Amniotic stem cell (primary cell): ENCODE measurements at places on chromosomes 3 and 15.

DNA sequence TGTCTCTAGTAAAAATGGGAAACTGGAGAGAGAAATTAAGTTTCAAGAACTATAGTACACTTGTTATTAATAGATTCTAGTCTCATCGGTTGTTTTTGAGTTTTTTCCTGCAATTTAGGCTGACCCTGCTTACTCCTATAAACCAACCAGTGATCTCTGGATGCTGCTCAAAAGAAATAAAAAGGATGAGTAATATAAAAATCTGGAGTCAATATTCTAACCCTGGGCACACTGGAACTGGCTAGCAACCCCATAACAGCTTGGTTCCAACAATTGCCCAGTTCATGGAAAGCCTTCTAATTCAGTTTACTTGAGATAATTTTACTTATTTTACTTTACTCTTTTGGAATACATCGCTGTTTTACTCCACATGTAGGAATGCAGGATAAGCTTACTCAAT, 211.6 kb downstream of the GBE1 start:
- DNase-seq, result no peak

GRCh38 chr3:168782193-168782592, 686.5 kb upstream of the GOLIM4 start:
- no peak for DNase-seq

- no peak for DNase-seq
Observed at GRCh38 chr15:78925956-78926743, 18.7 kb downstream of the CTSH start.

- DNase-seq, result no peak
Observed at GRCh38 chr3:64023861-64024223, 548 bp upstream of the PSMD6 start.
